ENCODE measurements at places on chromosomes 1 and 21.

DNA sequence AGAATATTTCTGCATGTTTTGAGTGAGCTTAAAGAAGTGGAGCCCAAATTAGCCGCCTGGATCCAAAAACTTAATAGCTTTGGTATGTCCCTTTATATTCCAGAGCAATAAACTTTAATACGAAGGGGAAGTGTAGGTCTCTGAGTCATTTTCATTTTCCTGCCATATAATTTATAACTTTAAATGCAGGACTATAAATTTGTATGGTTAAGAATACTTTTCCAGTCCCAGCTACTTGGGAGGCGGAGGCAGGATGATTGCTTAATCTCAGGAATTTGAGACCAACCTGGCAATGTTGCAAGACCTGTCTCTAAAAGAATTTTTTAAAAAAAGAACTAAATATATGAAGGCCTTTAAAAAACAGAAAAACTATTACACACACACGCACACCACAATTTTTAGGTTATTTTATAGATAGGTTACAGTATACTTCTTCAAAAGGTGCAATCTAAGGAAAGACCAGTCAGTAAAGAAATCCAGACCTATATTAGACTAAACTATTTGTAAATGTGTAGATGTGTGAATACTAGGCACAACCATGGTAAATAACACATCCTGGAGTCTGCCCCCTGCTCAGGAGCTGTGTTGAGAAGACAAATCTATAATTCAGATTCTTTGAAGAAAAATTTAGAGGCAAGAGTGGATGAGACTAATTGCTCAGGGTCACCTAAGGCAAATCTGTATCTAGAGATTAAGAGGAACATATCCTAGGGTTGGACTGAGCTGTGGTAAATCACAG lies 80.3 kb downstream of the TTC3 start:
- no peak for DNase-seq

GRCh38 chr21:40052276-40052675 lies 185.0 kb downstream of the PCP4 start:
- no peak for DNase-seq

- DNase-seq: no peak
Observed at GRCh38 chr1:174169342-174169741, 10.0 kb downstream of the RABGAP1L start.

GRCh38 chr21:44929799-44930542 lies 9.3 kb upstream of the ITGB2 start:
- no peak for DNase-seq

GRCh38 chr1:7582460-7582972 lies 188.6 kb upstream of the VAMP3 start:
- DNase-seq: no peak

GRCh38 chr1:175678471-175678870 lies 64.9 kb downstream of the TNR start:
- DNase-seq: no peak

DNA sequence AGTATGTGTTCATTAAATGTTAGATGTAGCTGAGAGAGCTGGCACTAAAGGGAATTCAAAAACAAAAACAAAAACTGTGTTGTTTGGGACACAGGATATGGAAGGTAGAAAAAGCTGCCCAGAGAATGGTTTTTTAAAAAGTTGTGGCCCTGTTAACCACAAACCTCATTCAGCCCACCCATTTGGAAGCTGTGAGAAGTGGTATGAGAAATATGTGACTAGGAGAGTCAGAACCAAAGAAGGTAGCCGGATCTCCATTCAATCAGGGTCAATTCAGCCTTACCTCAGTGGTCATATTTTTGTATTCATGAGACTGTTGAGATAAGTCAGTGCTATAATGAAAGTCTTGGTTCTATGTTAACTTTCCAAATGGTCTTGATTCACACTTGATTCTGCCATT lies 29.8 kb upstream of the CACYBP start:
- DNase-seq: no peak

- peak; percentile 76 for DNase-seq
Observed at GRCh38 chr21:16194095-16194787, 464.5 kb downstream of the USP25 start.

GRCh38 chr21:19535356-19535755 lies 1131.8 kb upstream of the TMPRSS15 start:
- no peak for DNase-seq

- DNase-seq: peak; percentile 1
Observed at GRCh38 chr1:5481889-5482288, 510.3 kb downstream of the NPHP4 start.

DNA sequence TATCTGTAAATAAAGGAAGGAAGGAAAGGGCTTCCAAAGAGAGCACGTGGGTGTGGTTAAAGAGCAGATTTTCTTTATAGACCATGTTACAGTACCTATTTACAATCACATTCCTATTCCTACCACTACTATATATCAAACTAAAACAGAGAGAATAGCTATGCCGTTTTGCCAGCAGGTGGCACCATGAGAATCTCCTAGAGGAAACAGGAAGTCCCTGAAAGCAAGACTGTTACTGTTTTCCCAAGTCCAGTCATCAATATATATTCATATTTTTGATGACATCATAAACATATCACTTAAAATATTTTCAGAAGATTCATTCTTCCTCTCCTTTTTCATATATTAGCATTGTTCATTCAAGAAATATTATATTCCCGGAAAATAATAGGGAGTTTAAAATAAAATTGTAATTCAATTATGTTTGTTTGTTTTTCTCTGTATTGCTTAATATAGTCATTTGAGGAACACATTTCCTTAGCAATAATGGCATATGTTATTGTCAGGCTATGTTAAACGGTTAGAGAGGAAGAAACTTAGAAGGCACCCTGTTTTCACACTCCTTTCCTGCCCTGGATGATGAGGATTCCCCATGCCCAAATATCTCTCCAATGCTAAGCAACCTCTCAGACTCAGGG lies 6.6 kb downstream of the CCDC190 start:
- DNase-seq: peak; percentile 72

- DNase-seq: no peak
Observed at GRCh38 chr1:230123280-230124185, 56.5 kb downstream of the GALNT2 start.

DNA sequence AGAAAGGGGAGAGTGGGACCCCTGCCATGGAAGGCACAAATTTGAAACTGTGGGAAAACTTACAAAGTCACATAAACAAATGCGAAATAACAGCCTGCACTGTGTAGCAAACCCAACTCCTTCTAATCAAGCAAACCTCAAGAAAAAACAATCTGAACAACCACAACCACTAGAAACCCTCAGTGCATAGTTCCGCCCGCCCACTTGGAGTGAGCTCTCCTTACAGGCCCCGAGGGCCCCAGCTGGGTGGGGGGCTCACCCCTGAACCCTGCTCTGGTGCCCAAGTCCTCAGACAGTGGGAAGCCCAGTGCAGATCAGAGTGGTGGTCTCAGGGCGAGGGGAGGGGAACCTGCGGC lies 931 bp upstream of the MXRA8 start:
- no peak for DNase-seq

DNA sequence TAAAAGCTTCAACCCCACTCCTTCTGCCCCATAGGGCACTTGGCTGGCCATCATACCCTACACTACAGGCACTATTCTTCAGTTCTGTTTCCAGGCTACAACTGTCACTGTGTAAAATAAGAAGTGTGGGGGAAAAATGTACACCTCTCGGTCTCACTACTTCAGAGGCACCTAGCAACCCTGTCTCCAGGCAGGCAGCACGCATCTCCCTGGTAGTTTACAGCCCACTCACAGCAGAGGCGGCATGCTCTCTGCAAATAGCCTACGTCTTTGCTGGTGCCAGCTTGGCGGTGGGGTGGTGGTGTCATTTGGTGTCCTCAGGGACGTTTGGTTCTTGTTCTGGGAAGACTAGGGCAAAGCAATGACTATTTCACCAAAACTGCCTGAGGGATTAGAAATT lies 48.2 kb upstream of the BTG3 start:
- DNase-seq: no peak

GRCh38 chr1:201450721-201451291 lies 18.2 kb downstream of the PHLDA3 start:
- DNase-seq: no peak

DNA sequence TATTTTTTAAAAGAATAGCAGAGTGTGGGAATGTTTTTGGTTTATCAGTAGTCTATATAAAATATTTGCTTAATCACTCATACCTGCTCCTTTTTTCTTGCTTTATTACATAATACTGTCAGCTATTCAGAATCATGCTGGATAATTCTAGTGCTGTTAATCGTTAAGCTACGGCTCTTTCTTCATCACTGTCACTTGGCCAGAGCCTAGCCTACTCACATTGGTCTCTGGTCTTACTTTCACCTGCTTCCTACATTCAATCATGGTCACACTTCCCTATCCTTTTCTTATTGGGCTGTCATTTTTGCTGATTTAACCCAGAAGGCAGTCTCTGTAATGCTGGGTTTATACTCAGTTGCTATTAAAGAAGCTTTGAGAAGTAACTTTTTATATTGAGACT lies 2.5 kb downstream of the KLHL20 start:
- DNase-seq: no peak

DNA sequence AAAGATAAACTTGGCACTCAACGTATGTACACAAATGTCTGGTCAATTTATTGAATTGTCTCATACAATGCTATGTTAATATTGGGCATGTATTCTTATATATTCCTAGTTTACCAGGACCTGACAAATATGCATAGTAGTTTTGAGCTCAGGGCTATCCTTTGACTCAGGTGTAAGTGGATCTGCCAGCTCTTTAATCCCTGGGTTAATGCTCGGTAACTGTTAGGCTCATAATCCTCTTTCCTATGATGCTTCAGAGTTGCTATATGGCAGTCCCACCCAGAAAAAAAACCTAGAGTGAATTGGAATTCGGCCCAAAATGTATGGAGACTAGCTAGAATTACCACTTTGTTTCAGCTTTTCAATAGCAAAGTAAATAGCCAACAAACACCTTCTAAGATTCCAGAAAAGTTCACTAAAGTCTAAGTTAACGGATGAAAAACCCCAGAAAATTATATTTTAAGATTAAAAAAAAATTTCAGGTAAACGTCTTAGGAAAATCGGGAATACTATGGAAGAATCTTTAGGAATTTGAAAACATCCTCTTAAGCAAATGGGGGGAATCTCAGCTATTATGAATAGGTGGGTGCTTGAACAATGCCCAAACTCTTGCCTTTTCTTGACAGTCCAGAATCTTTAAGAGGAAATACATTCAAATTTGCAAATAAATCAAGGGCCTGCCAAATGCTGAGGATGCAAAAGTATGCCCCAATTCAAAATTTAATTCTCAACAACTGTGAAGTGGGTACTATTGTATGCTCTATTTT lies 10.9 kb downstream of the H3-3A start:
- DNase-seq: no peak

- DNase-seq: no peak
Observed at GRCh38 chr21:31786164-31786920, 54.4 kb upstream of the SCAF4 start.

DNA sequence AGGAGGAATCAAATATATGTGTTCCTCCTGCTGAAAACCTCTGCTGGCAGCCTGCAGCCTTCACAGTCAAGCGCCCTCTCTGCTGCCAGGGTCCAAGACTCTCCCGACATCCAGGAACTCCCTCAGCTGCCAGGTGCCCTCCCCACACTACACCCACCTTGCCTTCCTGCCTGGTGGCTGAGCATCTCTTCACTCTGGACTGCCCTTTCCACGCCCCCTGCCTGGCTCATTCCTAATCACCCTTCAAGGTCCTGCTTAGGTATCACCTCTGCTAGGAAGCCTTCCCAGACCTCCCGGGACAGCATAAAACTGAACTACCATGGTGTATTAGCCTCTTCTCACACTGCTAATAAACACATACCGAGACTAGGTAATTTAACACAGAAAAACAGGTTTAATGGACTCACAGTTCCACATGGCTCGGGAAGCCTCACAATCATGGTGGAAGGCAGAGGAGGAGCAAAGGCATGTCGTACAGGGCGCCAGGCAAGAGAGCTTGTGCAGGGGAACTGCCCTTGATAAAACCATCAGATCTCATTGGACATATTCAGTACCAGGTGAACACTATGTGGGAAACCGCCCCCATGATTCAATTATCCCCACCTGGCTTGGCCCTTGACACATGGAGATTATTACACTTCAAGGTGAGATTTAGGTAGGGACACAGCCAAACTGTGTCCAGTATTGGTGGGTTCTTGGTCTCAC lies 15.3 kb downstream of the LDLRAD1 start:
- DNase-seq: no peak

DNA sequence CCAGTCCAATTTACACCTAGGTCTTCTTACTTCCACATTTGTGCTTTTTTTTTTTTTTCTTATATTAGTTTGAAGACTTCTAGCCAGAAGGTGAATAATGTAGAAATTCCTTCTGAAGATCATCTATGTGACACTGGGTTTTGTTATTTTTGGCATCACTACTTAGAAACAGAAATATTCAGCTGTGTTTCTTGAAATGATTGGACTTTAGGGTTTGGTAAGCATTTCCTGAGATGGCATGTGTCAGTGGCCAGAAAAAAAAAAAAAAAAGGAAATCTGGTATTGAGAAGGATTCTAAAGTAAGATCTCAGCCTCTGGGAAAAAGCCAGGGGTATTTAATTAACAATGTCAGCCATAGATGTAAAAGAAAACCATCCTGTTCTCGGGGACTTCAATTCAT lies 43.4 kb upstream of the LRRC8C start:
- no peak for DNase-seq

DNA sequence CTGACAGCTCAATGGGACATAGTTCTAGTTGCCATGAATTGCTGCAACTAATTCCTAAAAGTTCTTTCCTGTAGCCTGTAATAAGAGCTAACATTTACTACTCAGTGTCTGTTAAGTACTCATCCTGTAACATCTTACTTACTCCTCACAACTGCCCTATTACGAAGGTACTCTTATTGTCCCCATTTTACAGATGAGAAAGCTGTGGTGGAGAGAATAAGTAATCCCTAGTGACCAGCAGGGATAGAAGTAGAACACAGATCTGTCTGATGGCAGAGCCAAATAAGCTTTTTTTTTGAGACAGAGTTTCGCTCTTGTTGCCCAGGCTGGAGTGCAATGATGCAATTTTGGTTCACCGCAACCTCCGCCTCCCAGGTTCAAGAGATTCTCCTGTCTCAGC lies 3.1 kb downstream of the STK40 start:
- no peak for DNase-seq

GRCh38 chr1:29607236-29607635 lies 370.9 kb downstream of the PTPRU start:
- DNase-seq: no peak

DNA sequence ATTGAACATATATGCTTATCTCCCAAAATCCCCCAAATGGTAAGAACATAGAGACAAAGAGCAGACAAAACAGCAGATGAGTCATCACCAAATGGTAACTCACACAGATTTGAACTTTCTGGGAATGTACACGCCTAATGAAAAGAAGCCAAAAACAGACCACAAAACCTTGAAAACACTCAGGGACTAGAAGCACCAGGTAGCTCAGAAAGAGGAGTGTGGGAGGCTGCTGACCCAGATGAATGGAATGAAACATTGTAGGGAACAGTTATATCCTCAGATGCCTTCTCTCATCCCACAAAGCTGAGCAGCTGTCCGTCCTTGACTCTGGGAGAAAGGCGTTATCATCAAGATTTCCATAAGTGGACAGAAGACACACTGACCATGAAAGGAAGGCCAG lies 307.0 kb upstream of the USP25 start:
- DNase-seq: no peak

Measured in NCI-H460 (cell line).